Memory B cell (primary cell): ENCODE measurements at places on chromosomes 7 and 10.

DNA sequence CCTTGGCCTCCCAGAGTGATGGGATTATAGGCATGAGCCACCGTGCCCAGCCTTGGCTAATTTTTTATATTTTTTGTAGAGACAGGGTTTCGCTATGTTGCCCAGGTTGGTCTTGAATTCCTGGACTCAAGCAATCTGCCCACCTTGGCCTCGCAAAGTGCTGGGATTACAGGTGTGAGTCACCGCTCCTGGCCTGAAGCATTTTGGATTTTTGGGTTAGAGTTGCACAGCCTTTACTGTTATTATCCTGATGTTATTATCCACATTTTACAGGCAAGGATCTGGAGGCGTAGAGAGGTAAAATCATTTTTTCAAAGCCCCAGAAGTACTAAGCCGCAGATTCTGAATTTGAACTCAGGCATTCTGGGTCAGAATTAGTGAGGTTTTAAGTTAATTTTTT lies 75.4 kb downstream of the TCF7L2 start:
- no peak for DNase-seq

GRCh38 chr7:45000093-45001032 lies at the start of gene CCM2:
TSS of gene CCM2 (plus strand) at chr7:45000201. CDS start at chr7:45000334, 133 bp downstream.
- no peak for DNase-seq

DNA sequence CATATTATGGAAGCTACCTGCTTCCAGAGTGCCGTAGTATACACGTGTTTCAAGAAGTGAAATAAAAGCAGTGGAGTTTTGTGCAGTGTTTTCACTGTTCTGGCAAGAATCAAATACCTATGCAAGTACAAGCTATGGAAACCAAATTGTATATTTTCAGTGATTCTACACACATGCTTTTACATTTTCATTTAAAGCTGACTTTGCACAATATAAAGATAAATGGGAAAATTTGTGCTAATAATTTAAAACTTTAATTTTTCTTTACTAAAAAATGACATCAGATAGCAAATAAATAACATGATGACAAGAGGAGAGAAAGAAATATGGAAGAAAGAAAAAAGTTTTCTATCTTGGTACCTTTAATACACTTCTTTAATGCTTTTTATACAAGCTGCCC lies 393.7 kb upstream of the NPVF start:
- no peak for DNase-seq

DNA sequence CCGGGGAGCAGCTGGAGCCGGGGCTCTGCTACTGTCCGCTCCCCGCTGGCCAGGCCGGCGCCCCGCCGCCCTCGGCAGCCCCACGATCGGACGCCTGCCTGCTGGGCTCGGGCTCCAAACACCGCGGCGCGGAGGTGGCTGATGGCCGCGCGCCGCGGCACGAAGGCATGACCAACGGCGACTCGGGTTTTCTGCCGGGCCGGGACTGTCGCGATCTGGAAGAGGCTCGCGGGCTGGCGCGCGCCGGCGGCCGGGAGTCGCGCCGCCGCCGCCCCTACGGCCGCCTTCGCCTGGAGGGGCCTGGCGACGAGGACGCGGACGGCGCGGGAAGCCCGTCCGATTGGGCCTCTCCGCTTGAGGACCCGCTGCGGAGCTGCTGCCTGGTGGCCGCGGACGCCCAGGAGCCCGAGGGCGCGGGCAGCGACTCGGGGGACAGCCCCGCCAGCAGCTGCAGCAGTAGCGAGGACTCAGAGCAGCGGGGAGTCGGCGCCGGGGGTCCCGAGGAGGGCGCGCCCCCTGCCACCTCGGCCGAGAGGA lies 570 bp downstream of the TBC1D12 start:
- DNase-seq: no peak

DNA sequence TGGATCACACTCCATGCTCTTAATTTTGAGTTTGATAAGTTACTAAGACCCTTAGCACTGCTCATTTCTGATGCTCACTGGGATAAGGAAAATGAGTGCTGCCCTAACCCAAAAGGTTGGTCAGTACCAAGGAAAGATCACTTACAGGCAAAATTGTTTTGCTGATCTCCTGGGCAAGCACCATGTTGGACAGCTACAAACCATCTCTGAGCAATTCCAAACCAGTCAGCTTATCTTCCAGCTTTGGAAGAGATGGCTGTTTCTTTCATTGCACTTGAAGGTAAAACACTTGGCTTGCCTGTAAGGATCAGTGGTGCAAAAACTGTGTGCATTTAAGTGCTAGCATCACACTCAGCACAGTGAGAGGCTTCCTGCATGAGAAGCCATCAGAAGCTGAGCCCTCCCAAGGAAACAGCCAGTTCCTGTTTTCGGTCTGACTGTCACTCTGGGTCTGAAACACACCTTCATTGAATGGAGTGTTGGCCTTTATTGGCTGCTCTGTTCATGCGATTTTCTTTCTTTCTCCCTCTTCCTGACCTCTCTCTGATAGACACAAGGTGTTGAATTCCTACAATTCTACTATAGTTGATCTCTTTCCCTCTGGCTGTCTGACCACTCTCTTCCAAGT lies 126.4 kb upstream of the GHITM start:
- DNase-seq: no peak

DNA sequence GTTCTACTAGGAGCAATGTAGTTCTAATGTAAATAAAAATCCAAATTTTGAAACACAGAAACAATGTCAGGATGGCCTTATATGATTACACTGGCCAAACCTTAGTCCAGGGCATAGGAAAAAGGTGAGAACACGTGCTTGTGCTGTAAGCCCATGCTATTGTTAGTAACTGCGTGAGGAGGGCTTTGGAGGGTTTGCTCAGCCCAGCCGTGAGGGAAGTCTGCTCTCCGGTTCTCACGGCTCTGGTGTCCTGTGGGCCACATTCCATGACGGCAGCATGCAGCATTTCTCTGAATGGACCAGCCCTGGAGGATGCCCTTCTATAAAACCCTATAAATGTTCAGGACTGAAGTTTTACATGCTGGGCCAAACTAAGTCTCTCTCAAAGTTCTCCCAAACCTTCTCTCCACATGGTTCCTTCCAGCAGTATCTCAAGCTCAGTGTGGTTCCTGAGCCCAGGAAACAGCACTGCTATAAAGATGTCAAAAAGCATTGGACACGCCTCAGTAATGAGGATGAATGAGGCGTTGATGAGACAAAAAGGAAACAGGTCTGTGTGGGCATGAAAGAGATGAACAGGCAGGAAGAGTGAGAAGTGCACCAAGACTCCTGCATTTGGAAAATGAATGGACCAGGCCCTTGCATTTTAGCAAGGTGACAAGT lies 174.8 kb upstream of the CDCA7L start:
- no peak for DNase-seq

- DNase-seq: no peak
These were observed 31.9 kb downstream of the LCOR start for GRCh38 chr10:96863922-96864543.

- no peak for DNase-seq
These were observed 557 bp downstream of the BAG3 start for GRCh38 chr10:119651514-119652360.

DNA sequence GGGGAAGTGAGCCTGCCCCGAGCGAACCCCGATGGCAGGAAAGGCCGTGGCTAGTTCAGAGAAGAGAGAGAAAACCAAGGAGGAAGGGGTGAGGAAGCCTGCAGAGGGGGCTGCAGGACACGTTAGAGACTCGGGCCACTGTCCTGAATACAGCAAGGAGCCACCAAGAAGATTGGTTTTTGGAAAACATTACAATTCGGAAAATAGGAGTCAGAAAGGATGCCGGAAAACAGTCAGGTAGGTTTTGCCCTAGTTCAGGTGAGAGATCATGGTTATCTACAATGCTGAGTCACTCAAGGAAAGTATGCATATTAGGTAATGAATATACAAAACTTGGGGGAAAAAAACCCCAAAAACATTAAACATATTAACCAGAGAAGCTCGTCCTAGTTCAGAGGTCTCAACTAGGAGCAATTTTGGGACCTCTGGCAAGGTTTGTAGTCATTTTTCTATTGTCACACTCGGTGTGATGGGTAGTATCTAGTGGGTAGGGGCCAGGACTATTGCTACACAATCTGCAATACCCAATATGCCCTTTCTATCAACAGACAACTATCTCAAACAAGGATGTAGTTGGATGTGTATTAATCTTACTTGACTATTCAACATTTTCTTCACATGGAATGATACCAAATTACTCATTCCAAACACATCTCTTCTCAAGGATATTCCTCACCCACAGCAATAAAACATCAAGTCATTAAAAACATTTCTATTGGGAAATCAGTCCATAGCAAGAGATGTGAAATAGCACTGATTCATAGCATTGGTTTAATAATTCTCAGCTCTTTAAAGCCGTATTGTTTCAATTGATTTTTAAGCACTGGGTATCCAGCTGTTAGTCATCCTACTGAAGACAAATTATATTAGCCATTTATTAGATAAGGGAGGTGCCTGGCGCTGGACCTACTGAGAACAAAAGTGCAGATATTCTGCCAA lies 74.4 kb upstream of the RSU1 start:
- DNase-seq: peak; percentile 15

GRCh38 chr10:30853066-30853465 lies 178.6 kb downstream of the ZNF438 start:
- DNase-seq: no peak

DNA sequence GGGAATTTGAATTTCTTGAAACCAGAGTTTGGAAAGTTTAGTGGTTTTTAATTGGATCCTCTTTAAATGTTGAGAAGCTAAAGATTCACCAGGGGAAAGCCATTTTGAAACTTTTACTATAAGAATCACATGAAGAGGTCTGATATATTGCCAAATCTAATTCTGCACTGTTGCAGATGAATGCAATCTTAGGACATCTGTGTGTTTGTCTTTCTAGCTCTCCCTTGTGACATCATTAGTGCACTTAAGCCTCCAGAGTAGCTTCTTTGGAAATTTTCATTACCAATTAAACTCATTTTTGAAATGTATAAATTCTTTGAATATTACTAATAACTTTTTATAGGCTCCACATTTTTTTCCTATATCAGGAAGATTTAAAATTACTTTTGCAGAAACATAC lies 160.2 kb downstream of the BICC1 start:
- no peak for DNase-seq

GRCh38 chr7:109449760-109450159 lies 880.1 kb downstream of the DNAJB9 start:
- no peak for DNase-seq

DNA sequence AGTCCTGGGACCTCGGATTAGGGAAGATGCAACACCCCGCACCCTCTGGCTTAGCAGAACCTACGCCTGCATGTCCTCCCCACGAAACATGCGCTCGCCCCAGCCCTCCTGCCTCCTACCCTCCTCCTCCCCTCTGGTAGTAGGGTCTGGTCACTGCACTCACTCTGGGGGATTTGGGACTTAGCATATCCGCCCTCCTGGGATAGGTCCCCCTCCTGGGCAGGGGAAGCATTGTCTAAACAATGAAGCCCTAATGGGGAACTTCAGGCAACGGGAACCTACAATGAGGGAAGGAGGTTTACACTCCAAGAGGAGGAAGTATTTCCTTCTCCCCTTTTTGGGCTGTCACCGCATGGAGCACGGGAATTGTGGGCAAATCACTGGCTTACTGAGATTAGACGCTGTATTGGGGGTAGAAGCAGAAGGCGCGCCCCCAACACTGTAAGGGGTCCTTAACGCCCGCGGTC lies 892 bp downstream of the CRHR2 start:
- no peak for DNase-seq

- no peak for DNase-seq
These were observed 35.8 kb downstream of the PARP12 start for GRCh38 chr7:140026935-140027334.

DNA sequence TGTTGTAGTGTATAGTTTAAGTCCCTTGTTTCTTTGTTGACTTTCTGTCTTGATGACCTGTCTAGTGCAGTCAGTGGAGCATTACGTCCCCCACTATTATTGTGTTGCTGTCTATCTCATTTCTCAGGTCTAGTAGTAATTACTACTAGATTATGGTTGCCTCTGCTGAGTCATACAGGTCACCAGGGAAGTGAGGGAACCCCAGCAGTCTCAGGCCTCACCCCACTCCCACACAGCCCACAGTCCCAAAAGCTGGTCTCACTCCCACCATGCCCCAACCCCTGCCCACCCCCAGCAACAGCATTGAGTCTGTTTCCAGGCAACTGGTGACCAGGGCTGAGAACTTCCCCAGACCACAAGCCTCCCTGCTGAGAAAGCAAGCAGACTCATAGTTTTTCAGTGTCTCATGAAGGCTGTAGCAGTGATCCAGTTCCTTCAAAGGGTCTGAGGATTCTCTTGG lies 88.0 kb downstream of the PLXDC2 start:
- no peak for DNase-seq

- no peak for DNase-seq
These were observed 81.4 kb downstream of the WDR37 start for GRCh38 chr10:1137499-1138163.

DNA sequence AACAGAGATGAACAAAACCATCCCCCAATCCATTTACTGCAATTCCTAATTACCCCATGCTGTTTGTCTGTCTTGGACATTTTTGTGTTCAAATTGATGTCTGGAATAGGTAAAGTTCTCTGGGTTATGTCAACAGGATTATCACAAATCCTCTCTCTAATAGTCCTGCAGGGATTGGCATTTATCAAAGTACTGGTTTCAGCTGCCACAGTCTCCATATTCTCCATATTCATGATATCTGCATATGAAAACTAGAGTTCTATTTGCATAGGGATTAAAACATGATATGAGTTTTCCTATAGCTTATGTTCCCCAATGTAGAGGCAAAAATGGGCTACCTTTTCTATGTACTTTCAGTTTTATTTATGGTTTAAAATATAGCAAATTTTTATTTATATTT lies 355.8 kb downstream of the ADRA2A start:
- DNase-seq: no peak

DNA sequence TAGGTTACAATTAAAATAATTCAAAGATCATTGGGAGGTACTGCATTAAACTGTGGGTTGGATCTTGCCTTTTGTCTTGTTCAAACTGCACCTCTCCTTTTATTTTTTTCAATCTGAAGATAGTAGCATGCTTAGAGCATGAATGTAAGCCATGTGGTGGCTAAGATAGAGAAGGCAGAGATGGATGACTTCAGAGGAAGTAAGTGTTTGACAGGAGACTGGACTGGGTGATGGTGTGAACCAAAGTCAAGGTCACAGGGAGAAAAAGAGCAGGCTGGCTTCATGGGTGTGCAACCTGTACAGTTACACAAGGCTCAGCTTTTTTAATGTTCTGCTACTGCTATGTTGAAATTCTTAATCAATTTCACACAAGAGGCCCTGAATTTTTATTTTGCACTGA lies 85.6 kb downstream of the ZEB1 start:
- DNase-seq: no peak

- DNase-seq: no peak
These were observed 290.9 kb downstream of the DPP6 start for GRCh38 chr7:154342971-154343633.

DNA sequence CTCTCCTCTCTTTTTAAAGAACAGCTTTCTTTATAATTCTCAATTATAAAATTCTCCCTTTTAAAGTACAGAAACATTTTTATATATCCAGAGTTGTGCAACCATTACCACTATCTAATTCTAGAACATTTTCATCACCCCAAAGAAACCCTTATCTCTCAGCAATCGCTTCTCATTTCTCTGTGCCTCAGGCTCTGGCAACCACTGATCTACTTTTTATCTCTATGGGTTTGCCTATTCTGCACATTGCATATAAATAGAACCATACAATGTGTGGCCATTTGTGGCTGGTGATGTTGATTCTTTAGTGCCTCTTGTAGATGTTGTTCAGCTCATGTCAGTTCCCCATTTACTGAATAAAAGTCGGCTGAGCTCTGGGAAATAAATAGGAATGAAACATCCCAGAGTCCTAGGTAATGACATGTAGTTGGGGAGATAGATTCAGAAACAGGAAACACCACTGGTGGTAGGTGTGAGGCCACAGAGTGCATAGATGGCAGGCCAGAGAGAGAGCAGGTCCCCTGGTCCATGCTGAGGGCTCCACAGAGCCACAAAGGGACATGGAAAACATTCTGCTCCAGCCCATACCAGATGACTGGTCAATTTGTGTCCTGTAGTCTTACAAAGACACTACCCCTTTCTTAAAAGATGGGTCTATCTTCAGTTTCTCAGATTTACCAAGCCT lies 126.5 kb downstream of the PLPP4 start:
- no peak for DNase-seq
